ENCODE measurements at places on chromosomes 1 and 21.

DNA sequence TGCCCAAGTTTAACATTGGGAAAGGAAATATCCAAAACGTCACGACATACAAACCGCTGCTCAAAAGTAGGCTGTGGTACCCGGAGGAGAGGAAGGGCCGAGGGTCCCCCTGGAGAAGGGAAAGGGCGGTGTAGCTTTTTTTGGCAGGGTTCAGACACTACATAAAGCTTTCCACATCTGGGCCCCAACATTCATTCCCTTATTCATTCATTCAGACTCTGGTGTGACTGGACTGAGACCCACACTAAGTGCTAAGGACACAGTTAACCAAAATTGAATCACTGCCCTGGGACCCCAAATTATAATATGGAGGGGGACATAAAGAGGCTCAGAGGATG lies 10.3 kb upstream of the COL8A2 start:
- no peak for DNase-seq

GRCh38 chr1:198531891-198532290 lies 8.6 kb downstream of the ATP6V1G3 start:
- DNase-seq = no peak

DNA sequence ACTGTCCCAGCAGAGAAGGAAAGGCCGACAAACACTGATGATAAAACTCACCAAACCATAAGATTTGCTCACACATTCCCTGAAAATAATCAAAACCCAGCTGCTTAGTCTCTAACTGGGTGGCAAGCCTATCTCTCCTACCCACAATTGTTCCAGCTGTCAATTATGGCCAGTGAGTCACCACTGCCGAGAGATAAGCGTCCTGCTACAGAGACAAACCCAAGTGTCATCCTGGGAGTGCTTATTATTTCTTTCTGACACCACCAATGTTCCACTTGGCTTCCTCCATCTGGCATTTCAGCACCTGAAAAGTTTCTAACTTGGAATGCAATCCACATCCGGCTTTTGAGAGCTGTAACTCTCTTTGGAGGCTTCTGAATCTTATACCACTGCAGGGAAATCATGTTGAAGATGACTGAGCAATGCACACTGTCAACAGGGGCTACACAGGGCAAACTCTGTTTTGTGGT lies 51.5 kb upstream of the VAV3 start:
- no peak for DNase-seq

GRCh38 chr1:95263450-95263849 lies 29.4 kb downstream of the RWDD3 start:
- DNase-seq = no peak

- no peak for DNase-seq
Measured at GRCh38 chr1:91895832-91896556, 10.0 kb upstream of the TGFBR3 start.

GRCh38 chr1:24257373-24257772 lies 61.8 kb upstream of the GRHL3 start:
- no peak for DNase-seq

DNA sequence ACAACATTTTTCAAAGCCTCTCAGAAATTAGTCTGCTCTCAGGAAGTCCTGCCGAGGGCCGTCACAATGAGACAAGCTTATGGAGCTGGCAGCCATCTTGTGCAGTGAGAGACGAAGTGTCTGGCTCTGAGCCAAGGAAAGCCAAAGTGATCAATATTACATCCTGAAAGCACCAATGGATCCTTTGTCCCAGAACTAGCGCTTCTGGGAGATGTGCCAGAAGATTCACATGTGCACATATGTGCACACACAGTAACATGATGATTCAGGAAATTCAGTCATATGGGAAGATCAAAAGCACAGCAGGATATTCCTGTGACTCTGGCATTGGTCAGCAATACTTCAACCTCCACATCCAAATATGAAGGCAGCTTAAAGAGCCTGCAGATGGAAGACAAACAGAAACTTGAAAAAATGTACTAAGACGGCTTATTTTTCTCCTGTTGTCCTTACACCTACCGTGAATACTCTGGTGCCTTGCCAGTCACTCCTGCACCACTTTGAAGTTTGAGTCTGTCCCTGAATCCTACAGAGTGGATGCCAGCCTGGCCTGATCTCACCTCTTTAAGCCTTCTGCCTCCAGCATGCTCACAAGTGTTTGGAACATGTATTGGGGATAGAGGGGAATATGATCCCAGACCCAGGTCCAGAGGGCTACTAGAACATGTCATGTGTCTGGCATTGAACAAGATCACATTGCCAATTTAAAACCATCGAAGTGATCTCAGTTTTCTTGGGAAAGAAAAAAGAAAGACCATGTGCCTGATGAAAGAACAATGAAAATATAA lies 44.5 kb upstream of the PRRX1 start:
- DNase-seq = no peak

DNA sequence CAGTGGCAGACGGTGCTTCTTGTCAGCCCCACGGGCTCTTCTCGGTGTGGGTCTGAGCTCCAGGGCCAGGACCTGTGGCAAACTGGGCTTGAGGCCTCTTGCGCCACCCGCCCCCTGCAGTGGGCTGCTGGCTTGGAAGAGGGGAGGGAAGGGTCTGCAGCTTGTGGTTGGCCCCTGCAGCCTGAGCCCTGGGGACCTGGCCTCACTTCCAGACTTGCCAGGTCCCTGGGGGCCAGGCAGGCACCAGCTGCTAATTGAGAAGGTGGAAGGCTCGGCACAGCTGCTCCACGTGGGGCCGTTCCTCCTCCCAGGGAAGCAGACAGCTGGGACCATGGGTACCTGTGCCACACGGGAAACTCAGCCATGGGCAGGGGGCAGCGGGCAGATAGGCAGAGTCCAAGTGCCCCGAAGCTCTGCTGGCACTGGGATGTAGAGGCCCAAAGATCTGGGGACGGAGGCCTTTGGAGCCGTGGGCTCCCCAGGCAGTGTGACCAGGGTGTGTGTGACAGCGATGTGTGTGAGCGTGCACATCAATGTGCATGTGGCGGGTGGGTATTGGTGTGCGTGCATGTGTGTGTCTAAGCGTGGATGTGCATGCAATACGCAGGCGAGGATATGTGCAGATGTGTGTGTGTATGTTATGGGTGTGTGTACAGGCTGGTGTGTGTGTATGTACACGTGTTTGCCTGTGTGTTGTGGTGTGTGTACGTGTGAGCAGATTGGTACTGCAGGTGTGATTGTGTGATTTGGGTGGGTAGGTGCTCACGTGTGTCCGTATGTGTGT lies 39.3 kb downstream of the TP73 start:
- DNase-seq = no peak

GRCh38 chr1:1004420-1004779 lies 4.5 kb upstream of the HES4 start:
- no peak for DNase-seq

GRCh38 chr1:197092491-197093023 lies 25.5 kb upstream of the F13B start:
- DNase-seq = no peak

DNA sequence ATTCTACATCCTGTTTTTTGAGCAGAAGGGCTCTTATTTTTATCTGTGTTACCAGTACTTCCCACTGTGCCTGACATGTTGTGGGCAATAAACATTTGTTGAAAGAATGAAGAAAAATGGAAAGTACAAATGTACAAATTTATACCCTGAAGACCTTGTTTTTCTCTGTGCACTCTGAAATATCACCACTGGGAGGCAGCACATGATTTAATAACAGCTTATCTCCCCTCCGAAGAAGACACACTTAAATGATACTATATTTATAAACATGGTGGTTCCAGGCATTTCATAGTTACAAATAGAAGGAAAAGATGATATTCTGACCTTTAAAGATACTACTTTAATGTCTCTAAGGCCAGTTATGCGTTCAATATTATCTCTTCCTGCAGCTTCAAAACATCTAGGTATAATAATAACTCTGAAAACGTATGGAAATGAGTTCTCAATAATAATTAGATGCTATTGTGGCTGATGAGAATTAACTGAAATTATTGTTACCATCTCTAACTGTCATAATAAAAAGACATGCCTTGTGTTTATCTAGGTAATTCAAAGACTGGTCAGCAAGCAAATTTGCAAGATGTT lies 12.8 kb downstream of the DYNLT5 start:
- DNase-seq = peak; percentile 9

DNA sequence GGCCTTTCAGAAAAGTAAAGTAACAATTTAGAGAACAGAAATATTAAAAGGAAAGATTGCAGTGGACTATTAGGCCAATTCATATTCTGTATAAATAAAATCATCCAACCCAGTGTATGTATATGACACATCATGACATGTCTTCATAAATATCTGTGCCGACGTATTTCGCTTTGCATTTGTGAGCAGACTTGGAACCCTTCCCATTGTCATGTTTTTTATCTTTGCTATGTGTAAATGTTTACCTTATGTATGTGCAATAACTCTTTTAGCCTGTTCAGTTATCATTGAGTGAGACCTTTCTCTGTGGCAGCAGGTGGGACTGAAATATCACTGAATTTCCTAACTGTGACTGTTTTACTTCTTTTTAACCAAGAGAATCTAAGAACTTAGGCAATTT lies 58.0 kb upstream of the FAM3B start:
- DNase-seq = no peak

DNA sequence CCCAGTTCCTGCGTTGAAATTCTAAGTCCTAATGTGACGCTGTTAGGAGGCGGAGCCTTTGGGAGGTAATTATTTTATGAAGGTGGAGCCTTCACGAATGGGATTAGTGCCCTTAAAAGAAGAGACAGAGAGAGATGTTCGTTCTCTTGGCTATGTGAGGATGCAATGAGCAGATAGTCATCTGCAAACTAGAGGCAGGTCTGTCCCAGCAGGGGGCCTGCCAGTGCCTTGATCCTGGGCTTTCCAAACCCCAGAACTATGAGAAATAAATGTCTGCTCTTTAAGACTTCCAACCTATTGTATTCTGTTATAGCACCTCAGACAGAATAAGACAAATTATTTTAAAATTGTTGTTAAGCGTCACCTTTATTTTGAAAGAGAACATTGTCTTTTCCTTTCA lies 123.1 kb upstream of the KCNJ6 start:
- no peak for DNase-seq

DNA sequence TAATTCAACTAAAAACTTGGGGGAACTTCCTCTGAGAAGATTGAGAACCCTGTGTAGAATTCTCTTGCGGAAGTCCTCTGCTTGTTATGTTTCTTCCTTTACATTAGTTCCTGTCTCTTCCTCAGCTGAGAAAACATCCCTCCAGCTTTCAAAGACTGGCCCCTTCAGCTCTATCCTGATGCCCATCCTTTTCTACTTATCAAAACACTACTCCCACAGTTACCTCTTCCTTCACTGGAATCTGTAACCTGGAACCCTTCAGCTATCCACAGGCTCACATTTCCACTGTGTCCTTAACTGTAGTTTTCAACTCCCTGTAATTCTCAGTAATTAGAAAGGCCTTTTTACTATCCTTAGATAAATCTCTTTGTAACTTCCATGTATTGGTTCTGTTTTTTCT lies 6.0 kb upstream of the DEDD start:
- no peak for DNase-seq

GRCh38 chr1:213651077-213651476 lies 336.7 kb upstream of the PROX1 start:
- no peak for DNase-seq

DNA sequence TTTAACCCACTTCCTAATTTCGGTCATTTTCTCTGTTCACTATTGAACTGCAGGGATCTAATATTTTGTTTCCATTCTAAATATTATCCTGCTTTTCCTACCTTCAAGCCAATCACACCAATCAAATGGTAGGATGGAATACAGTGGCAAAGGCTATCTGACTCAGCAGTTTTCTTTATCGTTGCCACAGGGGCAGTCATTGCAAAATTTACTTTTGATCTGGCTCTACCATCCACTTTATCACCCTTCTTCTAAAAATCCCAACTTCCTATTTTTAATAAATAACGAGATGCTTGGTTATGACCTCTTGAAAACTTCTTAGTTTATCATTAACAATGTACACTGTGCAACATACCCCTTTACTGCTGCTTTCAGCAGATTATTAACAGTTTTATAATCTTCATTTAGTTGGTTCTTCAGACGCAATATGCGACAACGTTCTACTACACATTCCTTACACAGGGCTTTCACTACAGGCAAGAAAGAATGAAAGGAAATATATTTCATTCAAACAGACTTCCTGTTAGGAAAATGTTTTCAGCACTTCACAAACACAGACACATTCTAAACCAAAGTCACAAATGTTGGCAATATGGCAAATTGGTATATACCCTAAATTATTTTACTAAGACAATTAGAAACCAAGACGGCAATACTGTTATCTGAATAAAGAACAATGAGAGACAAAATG lies 52.3 kb upstream of the RAP1GAP start:
- no peak for DNase-seq

- DNase-seq = no peak
Measured at GRCh38 chr1:185338719-185339622, 21.9 kb upstream of the IVNS1ABP start.

GRCh38 chr1:180954801-180955165 lies 42.1 kb downstream of the KIAA1614 start:
- DNase-seq = no peak

DNA sequence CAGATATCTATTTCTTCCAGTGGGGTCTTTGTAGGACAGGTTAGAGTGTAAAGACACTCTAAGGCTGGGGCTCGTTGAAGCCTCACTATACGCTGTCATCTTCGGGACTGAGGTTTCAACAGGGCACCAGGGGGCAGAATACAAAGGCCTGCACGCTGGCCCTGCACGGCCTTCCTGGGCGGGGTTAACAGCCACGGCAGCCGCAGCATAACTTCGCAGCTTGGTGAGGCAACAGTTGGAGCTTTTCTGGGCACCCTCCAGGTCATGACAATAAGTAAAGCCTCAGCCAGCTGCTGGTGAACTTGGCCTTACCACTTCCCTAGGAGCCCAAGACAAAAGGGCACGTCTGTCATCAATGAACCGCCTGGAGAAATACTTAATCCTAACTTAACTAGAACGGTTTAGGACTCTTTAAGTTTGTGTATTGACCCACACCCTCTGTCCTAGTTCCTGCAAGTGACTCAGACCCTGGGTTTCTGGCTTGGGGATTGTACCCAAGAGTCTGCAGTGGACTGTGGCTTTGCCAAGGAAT lies 2.3 kb upstream of the RUNX1 start:
- DNase-seq = no peak

- DNase-seq = no peak
Measured at GRCh38 chr21:33375101-33375644, 28.0 kb upstream of the IFNGR2 start.

DNA sequence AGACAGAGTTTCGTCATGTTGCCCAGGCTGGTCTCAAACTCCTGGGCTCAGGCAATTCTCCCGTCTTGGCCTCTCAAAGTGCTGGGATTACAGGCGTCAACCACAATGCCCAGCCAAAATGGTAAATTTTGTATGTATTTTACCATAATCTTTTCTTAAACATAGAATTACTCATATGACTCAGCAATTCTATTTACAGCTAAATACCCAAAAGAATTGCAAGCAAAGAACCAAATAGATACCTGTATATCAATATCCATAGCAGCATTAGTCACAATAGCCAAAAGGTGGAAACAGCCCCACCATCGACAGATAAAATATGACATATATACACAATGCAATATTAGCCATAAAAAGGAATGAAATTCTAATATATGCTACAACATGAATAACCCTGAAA lies 36.5 kb downstream of the TESK2 start:
- DNase-seq = no peak

GRCh38 chr1:222243902-222244301 lies 304.0 kb downstream of the HHIPL2 start:
- no peak for DNase-seq
